Immature natural killer cell (primary cell): ENCODE measurements at places on chromosomes 13 and 19. TPM values are rescaled to one million over a fixed set of nuclear protein-coding genes. Genes with fewer than 3 reads are reported as not detected.

DNA sequence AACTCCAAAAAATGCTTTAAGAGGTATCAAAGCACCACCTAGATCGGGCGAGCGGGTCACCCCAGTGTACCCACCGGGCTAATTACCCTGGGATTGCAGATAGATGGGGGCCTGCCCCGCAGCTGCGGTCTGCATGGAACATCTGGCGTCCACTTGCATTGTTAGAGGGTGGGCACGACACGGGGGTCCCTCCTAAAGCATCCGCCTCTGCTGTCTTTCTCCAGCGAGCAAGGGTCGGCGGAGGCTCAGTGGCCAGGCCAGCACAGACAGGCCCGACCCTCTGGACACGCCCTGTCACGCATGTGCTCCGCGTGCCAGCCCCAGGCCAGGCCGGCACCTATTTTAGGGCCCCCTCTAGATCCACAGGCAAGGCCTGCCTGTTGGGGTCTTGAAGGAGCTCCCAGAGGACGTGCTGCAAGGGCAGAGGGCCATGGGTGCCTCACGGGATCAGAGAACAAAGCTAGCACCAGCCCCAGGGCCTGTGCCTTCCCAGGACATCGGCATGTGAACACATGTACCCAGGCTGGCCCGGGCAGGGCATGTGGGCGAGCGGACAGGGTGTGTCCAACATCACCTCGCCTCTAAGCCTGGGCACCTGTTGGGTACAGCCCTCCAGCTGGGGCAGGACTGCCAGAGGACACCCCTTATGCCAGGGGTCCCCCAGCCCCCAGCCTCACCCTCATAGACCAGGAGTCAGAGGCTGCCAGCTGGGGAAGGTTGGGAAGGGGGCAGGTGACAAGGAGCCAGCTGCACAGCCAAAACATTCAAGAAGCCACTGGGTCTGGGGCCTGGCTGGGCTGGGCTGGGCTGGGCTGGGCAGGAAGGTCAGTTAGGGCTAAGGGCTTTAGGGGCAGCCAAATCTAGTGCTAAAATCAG lies 35.6 kb upstream of the NANOS3 start:
- peaks cover 56% of the 10 kb centered on the region for H3K27me3 ChIP-seq
- H3K27ac ChIP-seq = peak overlapping the region; percentile 99
- H3K36me3 ChIP-seq = no peaks in the 10 kb centered on the region
- peak; percentile 68 for DNase-seq
- peaks cover 68% of the 10 kb centered on the region for H3K4me1 ChIP-seq

CCDC70 gene
- not detected for polyA plus RNA-seq

- DNase-seq = no peak
- H3K4me1 ChIP-seq = peaks cover 6% of the 10 kb centered on the region
- no peak overlapping the region for H3K27ac ChIP-seq
- H3K27me3 ChIP-seq = no peaks in the 10 kb centered on the region
- H3K36me3 ChIP-seq = no peaks in the 10 kb centered on the region
Measured at GRCh38 chr13:20869540-20869939, 33.0 kb downstream of the XPO4 start.

DNA sequence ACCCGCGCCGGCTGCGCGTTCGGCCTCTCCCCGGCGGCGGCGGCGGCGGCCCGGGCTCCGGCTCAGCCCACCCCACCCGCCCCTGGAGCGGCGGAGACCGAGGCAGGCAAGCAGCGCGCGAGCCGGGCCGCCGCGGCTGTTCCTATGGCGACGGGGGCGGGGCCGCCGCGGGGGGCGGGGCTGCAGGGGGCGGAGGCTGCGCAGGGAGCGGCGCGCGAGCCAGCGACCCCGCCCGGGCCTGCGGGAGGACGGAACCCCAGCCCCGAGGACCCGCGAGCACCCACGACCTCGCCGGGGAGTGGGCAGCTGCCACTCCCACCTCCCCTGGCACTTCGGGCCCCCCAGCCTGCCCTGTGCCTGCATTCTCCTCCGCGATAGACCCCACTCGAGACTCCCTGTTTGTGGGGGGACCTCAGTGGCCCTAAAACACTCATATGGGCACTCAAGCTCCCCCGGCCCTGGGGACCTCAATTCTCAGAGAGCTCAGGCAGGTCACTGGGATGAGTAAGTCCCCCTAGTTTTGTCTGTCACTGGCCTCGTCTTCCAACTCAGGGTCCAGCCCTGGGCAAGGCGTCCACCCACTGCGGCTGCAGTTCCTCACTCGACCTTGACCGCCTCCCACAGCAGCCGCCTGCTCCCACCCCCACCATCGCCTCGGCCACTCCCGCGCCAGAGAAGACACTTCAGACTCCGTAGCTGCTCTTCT lies at the start of gene CTXN1:
Gene CTXN1, minus strand, starts transcription at position 115 of the 706 bp plus-strand sequence. CDS start 597 bp downstream, outside the sequence.
- peaks cover 5% of the 10 kb centered on the region for H3K27me3 ChIP-seq
- no peak within 1 kb of the TSS for H3K27ac ChIP-seq
- H3K4me3 ChIP-seq = peak within 1 kb of the TSS; percentile 82
- no peaks in the 10 kb centered on the region for H3K36me3 ChIP-seq
- peaks cover 8% of the 10 kb centered on the region for H3K4me1 ChIP-seq

NCCRP1 gene
- not detected for polyA plus RNA-seq

CEACAM19 gene
- polyA plus RNA-seq = not detected

GRCh38 chr13:80083853-80084676 lies 256.9 kb downstream of the SPRY2 start:
- H3K27me3 ChIP-seq = peaks cover 4% of the 10 kb centered on the region
- no peaks in the 10 kb centered on the region for H3K4me1 ChIP-seq
- no peaks in the 10 kb centered on the region for H3K36me3 ChIP-seq
- no peak overlapping the region for H3K27ac ChIP-seq
- no peak for DNase-seq

- H3K4me1 ChIP-seq = peaks cover 53% of the 10 kb centered on the region
- H3K4me3 ChIP-seq = peak overlapping the region; percentile 51
- DNase-seq = no peak
- H3K27me3 ChIP-seq = peaks cover 28% of the 10 kb centered on the region
Measured at GRCh38 chr19:4061178-4061682, 5.5 kb downstream of the ZBTB7A start.
